Mammary epithelial cell (primary cell): ENCODE measurements at places on chromosomes 4 and X. TPM values are rescaled to one million over a fixed set of nuclear protein-coding genes. Genes with fewer than 3 reads are reported as not detected.

The PPEF1 gene
- total RNA-seq, result not detected

The USP17L22 gene
- not detected in 2 replicates for total RNA-seq

The MAP3K15 gene
- total RNA-seq, result under 0.01 TPM

The REPS2 gene
- 11.2 TPM for total RNA-seq

The PCDH11X gene
- total RNA-seq, result not detected in 2 replicates

The RAI2 gene
- 0.64 TPM in 1 of 2 replicates, not detected in the other for total RNA-seq

The NR3C2 gene
- 1.2 TPM for total RNA-seq

The BEX2 gene
- 16.0 TPM for total RNA-seq

The TMEM31 gene
- total RNA-seq, result not detected in 2 replicates

The GPR173 gene
- total RNA-seq, result 0.56 and 1.1 TPM in 2 replicates

The PARM1 gene
- total RNA-seq, result not detected in 2 replicates

The FGF5 gene
- 0.17 TPM for total RNA-seq

The NUDT10 gene
- 5.3 TPM for total RNA-seq

The CABS1 gene
- total RNA-seq, result not detected in 2 replicates

The PABPC4L gene
- not detected in 2 replicates for total RNA-seq

The GYPA gene
- total RNA-seq, result not detected

The ADGRG2 gene
- total RNA-seq, result 0.17 TPM

The CXorf51A gene
- total RNA-seq, result not detected in 2 replicates

The FAM9B gene
- not detected in 2 replicates for total RNA-seq

The PNMA5 gene
- total RNA-seq, result not detected

The DUSP21 gene
- not detected for total RNA-seq

The HAND2 gene
- not detected in 2 replicates for total RNA-seq

The PNCK gene
- 1.2 TPM for total RNA-seq

The TMEM156 gene
- not detected for total RNA-seq

The MAGEE2 gene
- total RNA-seq, result not detected

The ALB gene
- total RNA-seq, result not detected in 2 replicates

The DCLK2 gene
- total RNA-seq, result 0.67 TPM

The EDA2R gene
- total RNA-seq, result 12.6 and 22.8 TPM in 2 replicates

The MAGEA11 gene
- total RNA-seq, result not detected

The HSFX1 gene
- 1.0 TPM for total RNA-seq
